A549 treated with GW870086 at 1 μM for 4 hours (cell line): ENCODE measurements at places on chromosomes 13 and 19. TPM values are rescaled to one million over a fixed set of nuclear protein-coding genes. Genes with fewer than 3 reads are reported as not detected.

TTC9B gene
- 0.29 to 0.62 TPM (median 0.48 TPM) in 5 replicates for total RNA-seq

ZNF583 gene
- total RNA-seq: 1.7 to 2.9 TPM (median 2.3 TPM) in 5 replicates

ZNF433 gene
- not detected in 5 replicates for total RNA-seq

TMEM238 gene
- total RNA-seq: 2.8 to 9.2 TPM (median 7.0 TPM) in 5 replicates

PDE4C gene
- total RNA-seq: 0.22 to 0.47 TPM (median 0.38 TPM) in 5 replicates

ZNF729 gene
- not detected in 5 replicates for total RNA-seq

NXNL1 gene
- total RNA-seq: not detected in 5 replicates

WDR87 gene
- not detected in 5 replicates for total RNA-seq

KCNN1 gene
- 0.51 to 1.0 TPM (median 0.71 TPM) in 5 replicates for total RNA-seq

TEX101 gene
- total RNA-seq: not detected in 5 replicates

CGB7 gene
- total RNA-seq: 0.21 to 0.97 TPM (median 0.55 TPM) in 4 of 5 replicates, not detected in the other

ZNF382 gene
- 0.03 to 0.10 TPM (median 0.07 TPM) in 3 of 5 replicates, not detected in the others for total RNA-seq

C19orf85 gene
- total RNA-seq: not detected in 5 replicates

ZNF112 gene
- total RNA-seq: 1.8 to 2.7 TPM (median 2.4 TPM) in 5 replicates

PABPC3 gene
- 0.10 to 0.20 TPM (median 0.16 TPM) in 5 replicates for total RNA-seq

YJU2 gene
- total RNA-seq: 17.6 to 20.8 TPM (median 19.4 TPM) in 5 replicates

KLK10 gene
- total RNA-seq: 0.32 to 0.98 TPM (median 0.45 TPM) in 5 replicates

CBY2 gene
- total RNA-seq: not detected in 5 replicates

GPR180 gene
- 2.5 to 4.1 TPM (median 3.1 TPM) in 5 replicates for total RNA-seq

IL27RA gene
- 8.3 to 10.3 TPM (median 9.6 TPM) in 5 replicates for total RNA-seq

IPO5 gene
- total RNA-seq: 65.3 to 90.1 TPM (median 81.9 TPM) in 5 replicates

GZMM gene
- total RNA-seq: 0.27 to 0.57 TPM (median 0.38 TPM) in 3 of 5 replicates, not detected in the others

OR7C1 gene
- not detected in 5 replicates for total RNA-seq

SMAD9 gene
- 0.05 to 0.10 TPM (median 0.06 TPM) in 5 replicates for total RNA-seq

DIRAS1 gene
- total RNA-seq: 3.3 to 4.2 TPM (median 3.7 TPM) in 5 replicates

CGB5 gene
- 0.59 to 2.7 TPM (median 1.2 TPM) in 5 replicates for total RNA-seq

SMG9 gene
- 47.4 to 65.8 TPM (median 57.7 TPM) in 5 replicates for total RNA-seq

CYP4F12 gene
- total RNA-seq: 1.9 to 3.2 TPM (median 2.2 TPM) in 5 replicates

GPR12 gene
- not detected in 5 replicates for total RNA-seq

ZNF558 gene
- 4.6 to 7.8 TPM (median 6.5 TPM) in 5 replicates for total RNA-seq

LGALS14 gene
- not detected in 5 replicates for total RNA-seq

SIGLEC12 gene
- total RNA-seq: not detected in 5 replicates

PEAK3 gene
- total RNA-seq: 0.05 TPM in 1 of 5 replicates, not detected in the others

ZNF136 gene
- 1.2 to 2.5 TPM (median 1.6 TPM) in 5 replicates for total RNA-seq

SKA3 gene
- 11.8 to 17.0 TPM (median 13.3 TPM) in 5 replicates for total RNA-seq

PDX1 gene
- 0.05 to 0.22 TPM (median 0.07 TPM) in 4 of 5 replicates, not detected in the other for total RNA-seq

NR2C2AP gene
- 25.9 to 31.7 TPM (median 29.6 TPM) in 5 replicates for total RNA-seq

RXFP2 gene
- not detected in 5 replicates for total RNA-seq

SPTBN4 gene
- 0.52 to 0.77 TPM (median 0.65 TPM) in 5 replicates for total RNA-seq

TMEM255B gene
- total RNA-seq: 0.57 to 0.88 TPM (median 0.77 TPM) in 5 replicates

SMARCA4 gene
- 7.1 to 11.0 TPM (median 8.5 TPM) in 5 replicates for total RNA-seq

ZNF439 gene
- total RNA-seq: not detected in 5 replicates

ADGRE1 gene
- 3.8 to 5.4 TPM (median 4.8 TPM) in 5 replicates for total RNA-seq

ATP13A1 gene
- total RNA-seq: 22.5 to 34.4 TPM (median 32.4 TPM) in 5 replicates

SIGLEC14 gene
- total RNA-seq: 0.12 TPM in 1 of 5 replicates, not detected in the others

CD177 gene
- 0.06 to 0.11 TPM (median 0.09 TPM) in 4 of 5 replicates, not detected in the other for total RNA-seq

HPN gene
- total RNA-seq: 0.15 to 0.23 TPM in 2 of 5 replicates, not detected in the others

ZSCAN1 gene
- total RNA-seq: not detected in 5 replicates

ZNF780A gene
- total RNA-seq: 28.9 to 33.3 TPM (median 31.7 TPM) in 5 replicates

SEMA6B gene
- 4.5 to 6.2 TPM (median 5.5 TPM) in 5 replicates for total RNA-seq

UBE2L5 gene
- total RNA-seq: not detected in 5 replicates

SLC27A5 gene
- total RNA-seq: 26.4 to 30.1 TPM (median 28.2 TPM) in 5 replicates

MAP4K1 gene
- 0.40 to 3.6 TPM (median 0.85 TPM) in 5 replicates for total RNA-seq

C19orf47 gene
- total RNA-seq: 22.8 to 30.8 TPM (median 28.8 TPM) in 5 replicates

VSTM1 gene
- total RNA-seq: 0.27 to 1.5 TPM (median 0.47 TPM) in 5 replicates

FGF22 gene
- total RNA-seq: 0.32 to 0.79 TPM (median 0.67 TPM) in 5 replicates
